HuH-7 (cell line): ENCODE measurements at places on chromosomes 4 and X.
A peak's percentile ranks its signal among the peaks of the same experiment; 100 is the strongest.

DNA sequence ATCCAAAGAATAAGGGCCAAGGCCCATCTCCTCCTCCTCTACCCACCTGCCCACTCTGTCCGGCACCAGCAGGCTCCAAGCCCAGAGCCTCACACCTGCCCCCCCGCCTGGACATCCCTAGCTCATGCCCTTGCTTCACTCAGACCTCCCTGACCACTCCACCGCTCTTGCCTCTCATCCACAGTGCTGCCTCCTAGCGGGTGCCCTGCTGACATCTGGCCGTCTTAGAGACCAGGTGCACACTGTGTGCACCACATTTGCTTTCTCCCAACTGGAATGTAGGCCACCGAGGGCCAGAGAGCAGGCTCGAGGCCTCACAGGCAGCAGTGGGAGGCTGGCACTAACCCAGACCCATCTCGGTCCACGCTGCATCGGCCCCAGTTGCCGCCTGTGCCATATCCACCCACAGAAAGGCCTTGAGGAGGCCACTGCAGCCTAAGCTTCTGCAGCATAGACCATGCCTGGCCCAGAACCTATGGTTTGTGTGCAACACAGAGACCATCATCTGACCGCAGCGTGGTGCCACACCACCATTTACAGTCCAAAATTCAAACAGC, 13.5 kb downstream of the LETM1 start:
- DNase-seq: no peak

DNA sequence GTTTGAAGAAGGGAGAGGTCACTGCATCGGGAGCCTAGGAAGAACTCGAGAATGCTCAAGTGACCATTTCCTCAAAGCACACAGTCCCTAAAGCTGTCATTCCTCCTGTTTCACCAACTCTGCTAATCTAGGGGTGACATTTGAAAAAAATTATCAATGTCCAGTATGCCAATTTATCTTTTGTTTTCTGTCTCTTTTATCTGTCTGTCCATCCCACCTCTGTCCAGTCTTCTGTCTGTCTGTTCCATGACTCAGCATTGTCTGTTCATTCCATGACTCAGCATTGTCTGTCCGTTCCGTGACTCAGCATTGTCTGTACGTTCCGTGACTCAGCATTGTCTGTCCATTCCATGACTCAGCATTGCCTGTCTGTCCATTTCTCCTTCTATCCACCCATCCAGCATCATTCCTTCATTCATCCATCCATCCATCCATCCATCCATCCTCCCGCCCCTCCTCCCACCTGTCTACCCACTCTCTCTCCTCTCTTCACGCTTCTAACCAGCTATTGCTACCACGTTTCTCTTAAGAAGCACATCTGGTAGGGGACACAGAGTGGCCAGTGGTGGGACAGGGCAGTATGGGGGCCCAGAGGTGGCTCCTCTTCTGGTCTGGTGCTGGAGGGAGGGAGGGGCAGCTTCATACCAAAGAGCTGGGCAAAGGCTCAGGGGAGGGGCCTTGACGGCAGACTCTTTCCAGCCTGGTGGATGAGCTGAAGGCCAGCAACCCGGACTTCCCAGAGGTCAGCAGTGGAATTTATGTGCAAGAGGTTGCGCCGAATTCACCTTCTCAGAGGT, 34.1 kb downstream of the HTRA3 start:
- DNase-seq: no peak

DNA sequence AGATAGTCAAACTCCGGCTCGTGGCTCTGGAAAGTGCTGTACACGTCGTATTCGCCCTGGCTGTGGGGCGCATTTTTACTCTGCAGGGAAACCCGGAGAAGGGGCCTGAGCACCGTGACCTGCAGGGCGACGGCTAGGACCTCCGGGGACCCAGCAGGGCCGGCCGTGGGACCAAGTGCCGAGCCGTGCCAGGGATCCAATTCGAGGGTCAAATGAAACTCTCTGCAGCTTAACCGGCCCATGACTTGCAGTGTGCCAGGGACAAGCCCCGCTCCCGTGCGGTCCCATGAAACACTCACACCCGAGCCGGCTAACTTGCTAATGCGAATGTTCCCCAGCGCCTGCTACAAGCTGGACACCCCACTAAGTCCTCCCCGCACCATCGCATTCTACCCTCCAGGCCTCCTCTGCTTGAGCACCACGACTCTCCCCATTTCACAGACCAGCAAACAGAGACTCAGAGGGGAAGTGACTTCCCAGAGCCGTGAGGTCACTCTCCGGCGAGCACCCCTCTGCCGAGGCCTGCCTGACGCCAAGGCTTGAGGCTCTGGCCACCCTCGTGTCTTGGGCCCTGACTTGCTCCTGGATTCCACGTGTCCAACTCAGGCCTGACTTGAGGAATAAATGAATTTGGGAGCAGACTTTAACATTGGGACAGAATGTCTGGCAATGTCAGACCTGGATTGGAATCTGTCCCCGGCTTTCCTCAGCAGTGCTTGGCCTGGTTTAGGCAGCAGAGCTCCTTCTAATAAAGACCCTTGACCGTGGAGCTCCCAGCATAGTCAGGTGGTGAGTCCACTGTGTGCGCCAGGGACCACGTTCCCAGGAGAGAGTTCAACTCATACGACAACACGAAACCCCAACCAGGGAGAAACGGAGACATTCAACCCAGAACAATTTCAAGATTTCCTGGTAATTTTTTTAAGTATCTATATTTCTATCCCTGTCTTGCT, 93.6 kb downstream of the PPP2R2C start:
- DNase-seq: no peak

DNA sequence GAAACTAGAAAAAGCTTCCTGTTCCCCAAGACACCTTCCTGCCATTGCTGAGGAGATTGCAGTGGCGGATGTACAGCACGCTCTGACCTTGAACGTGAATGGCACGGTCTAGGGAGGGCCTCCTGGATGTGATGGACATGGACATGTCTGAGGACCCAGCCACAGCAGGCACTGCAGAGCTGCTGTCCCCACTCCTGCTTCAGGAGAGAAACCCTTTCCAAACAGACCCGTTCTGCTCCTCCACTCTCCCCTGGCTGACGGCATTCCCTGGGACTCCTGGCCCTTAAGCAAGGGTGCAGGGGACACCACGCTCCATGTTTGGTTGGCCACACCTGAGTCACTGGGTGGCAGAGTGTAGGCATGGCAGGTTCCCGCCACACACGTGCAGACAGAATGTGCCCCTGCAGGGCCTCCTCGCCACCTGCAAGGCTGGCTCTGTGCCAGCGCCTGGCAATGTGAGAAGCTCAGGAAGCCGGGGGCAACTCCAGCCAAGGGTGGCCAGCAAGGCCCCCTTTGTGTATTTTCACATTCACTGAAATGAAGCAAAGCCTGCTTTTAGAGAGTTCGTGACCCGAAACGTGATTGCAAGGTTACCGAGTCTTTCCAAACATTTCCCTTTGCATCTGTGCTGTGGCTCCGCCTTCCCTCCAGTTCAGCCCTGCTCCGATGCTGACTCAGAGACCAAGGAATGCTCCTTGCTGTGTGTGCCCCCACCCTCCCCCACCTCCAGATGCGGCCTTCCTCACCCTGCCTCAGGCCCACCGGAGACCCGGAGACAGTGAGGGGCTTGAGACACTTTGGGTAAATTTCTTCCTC, 46.1 kb downstream of the HTRA3 start:
- no peak for DNase-seq

DNA sequence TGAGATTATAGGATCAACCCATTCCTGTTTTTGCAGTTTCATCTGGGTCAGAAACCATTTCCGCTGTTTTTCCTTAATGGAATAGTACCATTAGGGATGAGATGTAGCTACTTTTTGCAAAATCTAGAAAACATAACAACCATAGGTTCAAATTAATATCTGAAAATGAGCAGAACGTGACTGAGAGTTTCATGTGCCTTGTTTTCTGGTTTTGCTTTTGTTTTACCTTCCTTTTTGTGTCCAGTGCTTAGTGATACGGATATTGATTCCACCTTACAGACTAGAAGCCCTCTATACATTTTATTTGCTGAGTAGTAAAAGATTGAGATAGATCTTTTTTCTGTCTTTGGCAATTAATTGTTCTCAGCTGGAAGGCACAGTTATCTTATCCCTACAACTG, 46.5 kb downstream of the SNX25 start:
- DNase-seq: no peak

GRCh38 chr4:86181585-86181984, 178.3 kb downstream of the MAPK10 start:
- no peak for DNase-seq

- DNase-seq: no peak
Observed at GRCh38 chrX:136931661-136932060, 51.1 kb upstream of the RBMX start.

- DNase-seq: no peak
Observed at GRCh38 chr4:6221851-6222760, 21.8 kb upstream of the JAKMIP1 start.

- DNase-seq: no peak
Observed at GRCh38 chrX:43595931-43596330, 60.2 kb upstream of the MAOA start.

GRCh38 chr4:6935965-6936364, 26.3 kb downstream of the TBC1D14 start:
- peak; percentile 54 for DNase-seq

DNA sequence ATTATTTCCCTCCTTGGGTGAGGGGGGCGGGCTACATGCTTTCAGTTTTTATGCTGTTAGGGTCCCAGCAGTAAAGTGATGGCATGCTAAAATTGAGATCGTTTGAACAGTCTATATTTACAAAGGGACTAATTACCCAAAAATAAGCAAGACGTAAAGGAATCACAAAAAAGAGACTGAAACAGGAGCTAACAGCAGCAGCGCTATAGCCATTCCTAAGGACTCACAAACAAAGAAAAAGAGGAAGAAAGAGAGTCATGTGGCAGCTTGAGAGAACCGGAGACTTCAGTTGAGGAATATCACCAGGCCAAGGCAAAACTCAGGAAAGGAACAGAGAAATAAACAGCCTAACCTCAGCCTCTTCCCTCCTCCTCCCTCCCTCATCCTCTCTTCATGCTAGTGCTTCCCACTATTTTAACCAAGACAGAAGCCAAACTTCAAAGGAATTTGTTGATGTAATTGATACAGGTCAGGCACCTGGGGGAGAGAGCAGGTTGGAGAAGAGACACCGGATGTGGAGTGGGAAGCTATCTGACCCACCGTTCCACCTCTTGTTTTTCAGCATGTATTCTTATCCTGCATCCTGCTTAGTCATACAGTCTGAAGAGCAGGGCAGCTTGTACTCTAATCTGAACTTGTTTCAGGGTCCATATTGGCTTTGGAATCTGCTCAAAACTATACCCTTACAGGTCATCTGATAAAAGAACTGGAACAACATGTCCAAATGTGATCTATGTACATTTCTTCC, 383.7 kb downstream of the NAF1 start:
- DNase-seq: no peak

- no peak for DNase-seq
Observed at GRCh38 chrX:132375941-132376340, 112.9 kb downstream of the MBNL3 start.

DNA sequence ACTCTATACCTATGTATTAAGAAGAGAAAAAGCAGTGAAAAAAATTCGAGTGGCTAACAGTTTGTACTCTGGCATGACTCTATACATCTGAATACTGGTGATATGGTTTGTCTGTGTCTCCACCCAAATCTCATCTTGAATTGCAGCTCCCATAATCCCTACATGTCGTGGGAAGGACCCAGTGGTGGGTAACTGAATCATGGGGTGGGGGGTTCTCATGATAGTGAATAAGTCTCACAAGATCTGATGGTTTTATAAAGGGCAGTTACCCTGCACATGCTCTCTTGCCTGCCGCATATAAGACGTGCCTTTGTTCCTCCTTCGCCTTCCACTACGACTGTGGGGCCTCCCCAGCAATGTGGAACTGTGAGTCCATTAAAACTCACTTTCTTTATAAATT, 70.4 kb downstream of the LRBA start:
- no peak for DNase-seq

- DNase-seq: no peak
Observed at GRCh38 chrX:40310447-40310846, 212.7 kb upstream of the BCOR start.

- no peak for DNase-seq
Observed at GRCh38 chr4:100894339-100894870, 376.6 kb upstream of the EMCN start.
